Activated CD4-positive, CD25-positive, alpha-beta regulatory T cell (primary cell): ENCODE measurements at places on chromosomes 4 and X.

DNA sequence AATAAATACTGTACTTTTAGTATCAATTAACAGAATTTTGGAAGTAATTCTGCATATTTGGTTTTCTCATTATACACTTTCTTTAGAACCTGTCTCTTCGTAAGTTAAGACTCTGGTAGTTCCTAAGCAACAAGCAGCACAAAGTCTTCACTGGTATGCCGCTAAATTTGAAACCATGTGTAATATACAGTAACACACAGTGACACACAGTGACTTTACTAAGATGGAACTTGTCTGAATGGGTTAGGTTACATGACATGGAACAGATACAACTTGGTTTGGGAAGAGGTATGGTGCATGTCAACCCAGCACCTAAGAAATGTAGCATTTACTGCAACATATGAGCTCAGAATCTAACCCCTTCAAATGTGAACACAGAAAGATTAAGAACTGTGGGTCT lies 83.5 kb upstream of the PRSS48 start:
- DNase-seq = no peak

DNA sequence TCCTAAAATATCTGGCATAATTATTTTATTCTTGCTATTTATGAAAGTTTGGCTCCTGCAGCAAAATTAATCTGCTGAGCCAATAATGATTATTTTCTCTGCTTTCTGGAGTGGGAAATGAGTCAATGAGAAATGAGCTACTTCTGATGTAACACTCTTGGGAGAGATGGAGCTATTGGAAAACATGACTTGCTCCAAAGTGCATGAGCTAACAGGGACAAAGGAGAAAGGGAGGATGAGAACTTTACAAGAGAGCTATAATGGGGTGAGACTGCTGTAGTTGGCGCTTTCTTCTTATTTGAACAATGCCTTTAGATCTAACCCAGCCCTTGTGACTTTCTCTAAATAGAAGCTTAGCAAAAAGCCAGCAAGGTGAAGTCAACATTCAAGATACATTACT lies 615.1 kb downstream of the ANKRD50 start:
- DNase-seq = no peak

DNA sequence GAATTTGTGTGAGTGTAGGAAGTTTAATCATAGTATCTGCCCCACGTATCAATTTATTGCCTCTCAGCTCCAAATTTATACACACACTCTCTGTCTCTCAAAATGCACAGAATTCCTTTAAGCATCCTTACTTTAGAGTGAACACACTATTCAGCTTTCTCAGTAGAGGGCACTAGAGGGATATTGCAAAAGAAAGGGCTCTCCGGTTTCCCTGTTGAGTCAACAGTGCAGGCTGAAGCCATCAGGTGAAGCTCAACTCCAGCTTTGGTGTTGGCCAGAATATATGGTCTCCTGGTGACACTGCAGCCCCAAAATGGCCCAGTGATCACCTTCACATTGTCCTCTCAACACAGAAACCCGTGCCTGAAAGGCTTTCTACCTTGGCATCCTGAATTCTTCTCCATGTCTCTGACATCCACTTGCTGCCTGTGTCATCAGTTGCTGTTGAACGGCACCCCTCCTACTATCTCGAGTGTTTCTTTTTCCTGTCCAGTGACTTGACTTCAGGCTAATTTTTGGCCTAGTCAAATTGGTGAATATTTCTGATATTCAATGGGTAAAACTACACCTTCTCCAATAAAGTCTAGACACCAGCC lies 670.5 kb downstream of the GABRG1 start:
- DNase-seq = no peak

- DNase-seq = no peak
These were observed 20.7 kb upstream of the RNF150 start for GRCh38 chr4:141153751-141154510.

DNA sequence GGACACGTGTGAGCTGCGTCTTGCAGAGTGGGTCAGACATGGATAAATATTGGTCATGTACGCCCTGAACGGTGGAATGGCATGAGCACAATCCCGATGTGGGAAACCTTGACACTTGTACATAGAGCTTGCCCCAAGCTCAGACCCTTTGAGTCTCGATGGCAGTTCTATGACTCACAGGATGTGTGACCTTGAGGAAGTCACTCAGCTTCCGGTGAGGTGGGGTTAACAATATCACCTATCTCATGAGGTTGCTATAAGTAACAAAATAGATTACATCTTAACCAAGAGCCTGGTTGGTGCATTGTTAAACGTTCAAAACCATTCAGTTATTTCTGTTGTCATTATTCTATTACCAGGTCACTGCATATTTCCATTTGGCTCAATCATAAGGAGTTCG lies 109.1 kb upstream of the TBL1X start:
- DNase-seq = no peak

GRCh38 chr4:45795135-45795534 lies 328.7 kb downstream of the GABRG1 start:
- DNase-seq = no peak
